ENCODE measurements at places on chromosomes 13 and 19.
A peak's percentile ranks its signal among the peaks of the same experiment; 100 is the strongest.

DNA sequence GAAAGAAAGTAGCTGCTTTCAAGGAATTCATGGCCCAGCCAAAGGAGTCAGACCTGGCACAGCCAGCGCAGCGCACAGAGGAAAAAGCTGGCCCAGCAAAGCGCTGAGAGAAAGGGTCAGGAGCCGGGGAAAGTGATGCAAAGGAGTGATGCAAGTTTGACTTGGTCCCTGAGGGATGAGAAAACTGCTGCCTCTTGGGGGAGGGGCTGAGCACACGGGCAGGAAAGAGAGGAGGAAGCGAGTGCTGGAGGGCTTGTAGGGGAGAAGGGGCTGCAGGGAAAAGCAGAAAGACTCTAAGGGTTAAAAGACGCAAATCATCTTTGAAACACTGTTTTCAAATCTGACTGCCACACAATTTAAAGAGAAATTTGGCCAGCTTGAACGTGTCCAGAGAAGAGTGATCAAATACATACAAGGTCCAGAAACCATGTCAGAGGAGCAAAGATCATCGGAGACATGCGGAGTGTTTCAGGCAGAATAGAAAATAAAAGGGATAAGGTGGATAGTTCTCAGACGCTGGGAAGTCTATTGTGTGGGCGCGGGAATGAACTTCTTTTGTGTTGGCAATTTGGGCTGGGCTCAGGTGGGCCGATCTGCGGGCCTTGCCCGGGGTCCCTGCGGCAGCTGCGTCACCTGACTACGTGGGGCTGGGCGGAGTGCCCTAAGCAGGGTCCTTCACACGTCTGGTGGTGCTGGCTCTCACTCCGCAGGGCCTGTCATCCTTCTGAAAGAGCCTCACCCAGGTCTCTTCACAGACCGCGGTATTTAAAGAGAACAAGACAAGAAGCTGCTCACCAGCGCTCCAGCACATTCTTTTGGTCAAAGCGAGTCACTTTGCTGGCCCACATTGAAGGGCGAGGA lies 18.1 kb downstream of the N4BP2L1 start:
- DNase-seq: no peak

GRCh38 chr13:23696610-23697009 lies 126.4 kb downstream of the TNFRSF19 start:
- no peak for DNase-seq

DNA sequence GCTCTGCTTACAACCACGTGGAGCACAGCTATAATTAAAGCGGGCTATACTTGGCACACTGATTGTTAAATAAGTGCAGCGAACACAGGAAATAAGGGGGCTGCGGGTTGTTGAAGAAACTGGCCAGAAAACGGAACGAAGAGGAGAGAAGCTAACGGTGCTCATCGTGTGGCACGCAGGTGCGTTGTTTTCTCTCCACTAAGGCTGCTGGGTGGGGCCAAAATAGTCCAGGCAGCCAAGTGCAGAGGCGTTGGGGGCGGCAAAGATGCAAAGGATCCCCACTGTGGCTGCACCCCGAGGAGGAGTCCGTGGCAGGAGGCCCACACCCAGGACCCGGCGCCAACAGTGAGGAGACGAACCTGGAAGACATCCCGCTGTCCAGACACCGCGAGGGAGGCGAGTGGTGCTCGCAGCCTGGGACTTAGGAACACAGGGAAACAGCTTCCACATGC lies 8.1 kb upstream of the ARL11 start:
- no peak for DNase-seq

DNA sequence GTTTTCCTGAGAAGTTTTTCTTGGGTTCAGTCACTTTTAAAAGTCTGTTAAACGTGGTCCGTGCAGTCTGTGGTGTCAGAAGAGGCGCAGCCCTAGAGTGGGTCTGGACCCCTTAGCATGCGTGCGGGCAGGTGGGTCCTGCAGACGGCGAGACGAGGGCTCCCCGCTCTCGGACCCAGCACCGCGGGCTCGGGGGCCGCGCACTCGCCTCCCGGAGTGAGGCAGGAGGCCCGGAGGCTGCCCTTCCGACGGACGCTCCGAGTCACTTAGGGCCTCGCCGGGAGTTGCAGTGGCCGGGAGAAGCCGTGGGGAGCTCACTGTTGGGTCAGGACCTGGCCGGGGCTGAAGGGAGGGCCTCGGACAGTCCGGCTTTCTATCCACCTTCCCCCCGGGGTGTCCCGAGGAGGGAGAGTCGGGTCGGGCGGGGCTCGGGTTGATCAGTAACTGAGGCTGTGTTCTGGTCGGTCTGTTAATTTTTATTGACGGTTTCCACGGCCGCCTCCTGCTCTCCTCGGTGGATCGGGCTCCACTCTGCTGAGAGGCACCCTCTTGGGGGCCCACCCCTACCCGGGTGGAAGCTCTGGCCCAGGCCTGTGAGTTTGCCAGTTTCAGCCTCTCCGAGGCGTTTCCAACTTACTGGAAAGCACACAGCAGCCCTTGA lies 1.3 kb downstream of the PTBP1 start:
- no peak for DNase-seq

- DNase-seq: no peak
These were observed 22.8 kb downstream of the KCTD15 start for GRCh38 chr19:33819506-33819879.

- peak; percentile 30 for DNase-seq
These were observed at the start of gene SYT5 for GRCh38 chr19:55179606-55180484. TSS of gene SYT5 (minus strand) at chr19:55180289. CDS start at chr19:55179041, 1,248 bp downstream.

DNA sequence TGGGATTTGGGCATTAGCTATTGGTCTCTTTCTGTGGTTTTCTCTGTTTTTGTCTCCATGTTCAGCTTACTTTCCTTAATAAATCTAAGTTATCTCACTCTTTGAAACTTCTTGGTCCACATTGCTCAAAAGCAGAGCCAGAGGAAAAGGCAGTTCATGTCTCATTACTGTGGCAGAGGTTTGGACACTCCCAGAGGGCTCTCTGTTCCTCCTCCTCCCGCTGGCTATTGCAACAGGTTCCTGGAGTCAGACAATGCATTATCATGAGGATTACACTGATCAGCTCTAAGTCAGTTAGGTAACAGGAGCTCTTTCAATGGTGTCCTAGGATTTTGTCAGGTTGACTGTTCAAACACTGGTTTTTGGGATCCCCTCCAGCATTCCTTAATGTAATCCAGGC lies 298.8 kb downstream of the NDFIP2 start:
- DNase-seq: no peak

DNA sequence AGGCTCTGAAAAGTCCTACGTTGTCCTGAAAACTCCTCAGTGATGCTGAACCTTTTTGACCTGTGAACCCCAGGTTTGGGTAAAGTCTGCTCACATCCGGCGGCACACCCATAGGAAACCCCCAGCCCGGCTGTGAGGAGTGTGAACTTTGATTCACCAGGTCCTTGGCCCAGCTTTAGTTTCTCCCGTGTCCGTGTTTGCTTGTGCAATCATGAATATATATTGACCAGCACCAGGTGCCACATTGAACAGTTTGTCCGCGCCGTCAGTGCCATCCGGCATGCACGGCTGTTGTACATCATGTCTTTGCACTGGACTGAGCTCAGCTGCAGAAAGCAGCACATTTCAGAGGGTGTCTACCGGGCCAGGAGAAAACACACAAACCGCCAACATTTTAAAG lies 45.3 kb downstream of the NFIC start:
- no peak for DNase-seq

- DNase-seq: no peak
These were observed 250.7 kb downstream of the KCTD12 start for GRCh38 chr13:76635232-76636230.

DNA sequence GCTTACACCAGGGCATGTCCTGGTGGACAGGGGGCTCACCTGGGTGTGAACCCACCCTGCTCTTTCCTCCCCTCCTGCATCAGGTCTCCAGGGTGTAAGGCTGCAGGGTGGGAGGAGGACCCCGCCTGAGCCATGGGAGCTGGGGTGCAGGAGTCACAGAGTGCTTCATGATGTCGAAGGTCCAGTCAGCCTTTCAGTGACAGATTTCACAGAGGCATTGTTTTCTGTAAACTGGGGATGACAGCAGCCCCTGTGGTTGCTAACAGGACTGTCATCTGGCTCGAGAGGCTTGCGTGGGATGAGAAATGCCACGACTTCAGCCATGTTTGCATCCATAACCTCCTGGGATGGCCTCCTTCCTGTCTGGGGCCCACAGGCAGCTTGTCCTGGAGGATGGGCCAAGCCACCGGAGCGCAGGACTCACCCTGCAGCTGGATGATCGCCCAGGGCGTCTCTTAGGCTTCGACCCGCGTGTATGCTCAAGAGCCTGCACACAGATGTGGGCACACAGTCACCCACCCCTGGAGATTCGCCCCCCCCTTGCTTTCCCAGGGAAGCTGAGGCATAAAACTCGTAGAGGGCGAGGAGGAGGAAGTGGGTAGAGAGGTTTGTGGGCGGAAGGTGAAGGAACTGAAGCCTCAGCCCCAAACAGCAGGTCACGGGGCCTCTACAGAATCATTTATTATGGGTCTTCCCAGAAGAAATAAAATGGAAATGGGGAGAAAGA lies 4.9 kb downstream of the NANOS3 start:
- DNase-seq: peak; percentile 53

- no peak for DNase-seq
These were observed 15.8 kb downstream of the MRPS31 start for GRCh38 chr13:40755082-40755700.

GRCh38 chr13:33285420-33286124 lies at the start of gene STARD13:
TSS of gene STARD13 (minus strand) at chr13:33285755. CDS start at chr13:33285638, 117 bp downstream.
- no peak for DNase-seq

- peak; percentile 49 for DNase-seq
These were observed 15.7 kb downstream of the PNPLA6 start for GRCh38 chr19:7550987-7551761.

- DNase-seq: no peak
These were observed 484 bp upstream of the MUC16 start for GRCh38 chr19:9010693-9011092.

DNA sequence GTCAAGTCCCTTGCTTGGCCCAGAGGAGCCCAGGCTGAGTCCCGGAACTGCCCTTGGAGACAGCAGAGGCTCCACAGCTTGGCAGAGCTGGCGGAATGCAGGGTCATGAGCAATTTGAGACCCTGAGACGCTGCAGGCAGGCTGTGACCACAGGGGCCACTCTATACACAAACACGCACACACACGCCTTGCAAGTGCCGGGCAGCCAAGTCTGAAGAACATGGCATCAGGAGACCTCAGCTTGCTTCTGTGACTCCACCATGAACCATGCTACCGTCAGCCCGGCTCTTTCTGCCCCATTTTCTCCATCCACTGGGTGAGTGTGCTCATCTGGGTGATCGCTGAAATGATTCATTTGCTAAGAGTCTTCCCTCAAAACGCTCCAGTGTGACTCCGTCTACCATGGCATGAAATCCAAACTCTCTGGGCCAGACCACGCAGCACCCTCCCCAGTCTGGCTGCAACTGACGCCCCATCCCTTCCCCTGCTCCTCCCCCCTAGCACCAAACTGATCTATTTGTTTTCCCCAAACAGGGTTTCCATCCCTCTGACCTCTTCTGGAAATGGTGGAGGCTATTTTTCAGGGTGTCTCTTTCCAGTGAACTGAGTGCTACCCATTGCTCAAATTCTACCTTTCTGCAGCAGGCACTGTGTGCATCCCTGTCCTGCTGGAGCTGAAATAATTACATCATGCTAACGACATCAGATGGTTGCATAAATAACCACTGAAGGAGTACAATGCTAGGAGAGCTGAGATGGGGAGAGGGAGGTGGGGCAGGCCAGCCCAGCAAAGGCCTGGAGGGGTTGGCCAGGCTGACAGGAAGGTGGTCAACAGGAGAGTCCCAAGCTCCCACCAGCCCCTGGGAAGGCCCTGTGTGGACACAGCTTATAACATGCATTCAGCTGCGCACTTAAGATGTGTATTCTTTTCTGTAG lies 3.1 kb downstream of the CARS2 start:
- DNase-seq: no peak

GRCh38 chr19:45352062-45352461 lies 11.5 kb downstream of the KLC3 start:
- no peak for DNase-seq

DNA sequence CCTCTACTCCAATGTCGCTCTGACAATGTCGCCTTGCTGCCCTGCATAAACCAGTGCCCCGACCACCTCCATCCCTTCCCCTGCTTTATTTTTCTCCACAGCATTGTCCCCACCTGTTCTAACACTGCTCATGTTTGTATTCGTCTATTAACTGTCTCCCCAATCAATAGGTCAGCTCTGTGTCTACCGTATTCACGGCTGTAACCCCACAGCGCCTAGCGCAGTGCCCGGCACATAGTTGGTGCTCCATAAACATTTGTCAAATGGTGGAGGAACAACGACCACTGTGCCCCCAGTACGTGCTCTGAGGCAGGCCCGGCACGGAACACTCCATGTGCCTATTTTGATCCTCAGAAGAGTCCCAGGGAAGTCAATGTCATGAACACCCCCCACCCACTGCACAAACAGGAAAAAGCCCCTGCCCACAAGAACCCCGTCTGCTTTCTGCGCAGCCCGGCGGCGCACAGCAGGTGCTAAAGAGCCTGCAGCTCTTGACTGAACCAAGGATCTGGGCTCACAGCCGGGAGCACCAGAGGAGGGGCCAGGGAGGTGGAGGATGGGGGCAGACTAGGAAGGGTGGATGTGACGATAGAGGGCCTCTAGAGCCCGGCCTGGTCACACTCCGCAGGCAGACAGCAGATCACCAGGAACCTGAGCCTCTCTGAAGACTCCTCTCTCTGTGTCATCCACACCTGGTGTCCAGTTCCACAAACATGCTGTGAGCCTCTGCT lies 1.8 kb upstream of the CEACAM16 start:
- no peak for DNase-seq

DNA sequence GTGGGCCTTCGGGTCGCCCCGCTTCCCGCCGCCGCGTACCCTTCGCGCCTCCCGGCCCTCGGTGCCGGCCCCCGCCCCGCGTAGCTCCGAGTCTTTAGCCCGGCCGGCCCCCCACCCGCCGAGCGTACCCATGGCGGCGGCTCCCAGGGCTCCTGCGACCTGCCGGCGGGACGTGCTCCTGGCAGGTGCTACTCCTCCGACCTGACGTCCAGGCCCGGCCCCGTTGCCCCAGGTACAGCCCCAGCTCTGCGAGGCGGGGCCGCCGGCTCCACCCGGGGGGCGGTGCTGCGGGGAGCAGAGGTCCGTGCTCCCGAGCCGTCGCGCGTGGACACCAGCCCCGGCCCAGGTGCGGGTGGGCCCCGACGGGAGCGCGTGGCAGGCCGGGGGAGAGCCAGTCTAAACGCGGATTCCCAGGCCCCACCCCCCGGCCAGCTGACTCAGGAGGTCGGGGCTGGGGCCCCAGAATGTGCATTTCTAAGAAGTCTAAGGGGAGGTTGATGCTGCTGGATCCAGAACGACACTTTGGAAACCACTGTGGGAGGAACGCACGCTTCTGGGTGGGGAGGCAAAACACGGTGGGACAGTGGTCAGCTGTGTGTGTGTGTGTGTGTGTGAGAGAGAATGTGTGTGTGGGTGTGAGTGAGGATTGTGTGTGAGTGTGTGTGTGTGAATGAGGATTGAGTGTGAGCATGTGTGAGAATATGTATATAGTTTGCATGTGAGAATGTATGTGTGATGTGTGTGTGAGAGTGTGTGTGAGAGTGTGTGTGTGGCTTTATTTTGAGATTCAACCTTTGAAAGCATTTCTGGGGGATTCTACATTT lies at the start of gene SLC15A1:
Gene SLC15A1 (minus strand): TSS at position 206 of the 824 bp plus-strand sequence. CDS start 74 bp downstream, at position 132.
- DNase-seq: no peak

- no peak for DNase-seq
These were observed 13.2 kb downstream of the GADD45B start for GRCh38 chr19:2488942-2489731.

Data from CD4-positive, alpha-beta T cell treated with Interleukin-6 at 100 ng/mL for 8 hours (primary cell).